ENCODE measurements at places on chromosomes 1 and 21.

DNA sequence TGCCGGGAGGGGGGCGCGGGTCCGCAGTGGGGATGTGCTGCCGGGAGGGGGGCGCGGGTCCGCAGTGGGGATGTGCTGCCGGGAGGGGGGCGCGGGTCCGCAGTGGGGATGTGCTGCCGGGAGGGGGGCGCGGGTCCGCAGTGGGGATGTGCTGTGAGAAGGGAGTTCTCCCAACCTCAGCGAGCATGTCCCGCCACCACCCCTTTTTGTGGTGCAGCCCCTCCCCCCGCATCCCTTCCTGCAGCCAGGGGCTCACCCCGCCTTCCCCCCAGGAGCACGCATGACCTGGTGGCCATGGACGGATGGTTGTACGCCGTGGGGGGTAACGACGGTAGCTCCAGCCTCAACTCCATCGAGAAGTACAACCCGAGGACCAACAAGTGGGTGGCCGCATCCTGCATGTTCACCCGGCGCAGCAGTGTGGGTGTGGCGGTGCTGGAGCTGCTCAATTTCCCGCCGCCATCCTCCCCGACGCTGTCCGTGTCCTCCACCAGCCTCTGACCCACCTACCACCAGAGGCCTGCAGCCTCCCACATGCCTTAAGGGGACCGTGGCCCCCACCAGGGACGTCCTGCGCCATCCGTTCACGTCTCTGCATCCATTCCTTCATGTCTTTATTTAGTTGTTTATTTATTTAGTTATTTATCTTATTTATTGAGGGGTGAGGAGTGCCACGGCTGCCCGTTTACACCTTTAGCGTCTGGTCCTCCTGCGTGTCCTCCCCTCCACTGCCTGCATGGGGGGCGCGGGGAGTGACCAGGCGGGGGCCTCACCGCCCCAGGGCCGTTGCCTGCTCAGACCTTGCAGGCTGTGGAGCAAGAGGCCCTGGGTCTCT, 1.4 kb upstream of the PLEKHN1 start:
- H3K36me3 ChIP-seq, result peaks cover 2% of the 10 kb centered on the region
- DNase-seq, result no peak

GRCh38 chr21:44639331-44639655, 2.1 kb downstream of the KRTAP10-10 start:
- no peaks in the 10 kb centered on the region for H3K27me3 ChIP-seq
- no peak for DNase-seq
- peaks cover 10% of the 10 kb centered on the region for H3K36me3 ChIP-seq

GRCh38 chr1:15573477-15573876, 11.4 kb downstream of the AGMAT start:
- H3K4me3 ChIP-seq, result no peak overlapping the region
- H3K27me3 ChIP-seq, result no peaks in the 10 kb centered on the region
- H3K27ac ChIP-seq, result no peak overlapping the region
- H3K4me1 ChIP-seq, result peaks cover 13% of the 10 kb centered on the region
- peaks cover 29% of the 10 kb centered on the region for H3K36me3 ChIP-seq

- no peaks in the 10 kb centered on the region for H3K27me3 ChIP-seq
- H3K27ac ChIP-seq, result no peak overlapping the region
- no peak overlapping the region for H3K4me3 ChIP-seq
- peaks cover 4% of the 10 kb centered on the region for H3K36me3 ChIP-seq
- peaks cover 2% of the 10 kb centered on the region for H3K4me1 ChIP-seq
- no peak for DNase-seq
Observed at GRCh38 chr21:32475162-32475812, 62.8 kb downstream of the EVA1C start.

GRCh38 chr1:173417563-173417962, 59.6 kb upstream of the PRDX6 start:
- peaks cover 62% of the 10 kb centered on the region for H3K4me1 ChIP-seq
- H3K36me3 ChIP-seq, result peaks cover 3% of the 10 kb centered on the region
- peak overlapping the region; percentile 75 for H3K27ac ChIP-seq
- no peaks in the 10 kb centered on the region for H3K27me3 ChIP-seq
- H3K4me3 ChIP-seq, result no peak overlapping the region

- H3K4me1 ChIP-seq, result peaks cover 38% of the 10 kb centered on the region
- no peaks in the 10 kb centered on the region for H3K36me3 ChIP-seq
- H3K27me3 ChIP-seq, result no peaks in the 10 kb centered on the region
- no peak for DNase-seq
- H3K4me3 ChIP-seq, result no peak overlapping the region
Observed at GRCh38 chr1:192527950-192528349, 47.6 kb upstream of the RGS1 start.

DNA sequence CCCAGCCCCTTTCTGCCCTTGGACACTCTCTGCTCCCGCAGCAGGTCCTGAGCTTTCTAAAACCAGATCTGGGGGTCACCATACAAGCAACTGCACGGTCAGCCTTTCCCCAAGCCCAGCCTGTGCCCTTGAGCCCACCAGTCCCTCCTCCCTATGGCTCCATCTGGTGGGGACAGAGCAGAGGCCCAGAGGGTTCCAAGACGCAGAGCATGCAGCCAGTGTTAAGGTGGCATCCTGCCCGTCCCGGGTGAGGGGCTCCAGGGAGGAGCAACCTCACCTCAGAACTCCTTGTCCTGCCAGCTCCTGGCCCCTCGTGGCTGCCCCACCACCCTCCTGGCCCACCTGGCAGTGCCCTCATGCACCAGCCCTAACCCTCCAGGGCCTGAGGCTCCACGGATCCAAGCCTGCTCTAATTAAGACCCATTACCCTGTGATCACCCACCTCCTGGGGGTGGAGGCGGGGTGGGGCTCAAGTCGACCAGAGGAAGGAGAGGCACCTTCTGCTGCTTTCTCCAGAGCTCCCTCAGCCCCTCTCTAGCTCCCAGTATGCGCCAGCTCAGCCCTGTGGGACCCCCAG, 8.5 kb downstream of the CHD5 start:
- DNase-seq, result no peak
- H3K4me3 ChIP-seq, result no peak overlapping the region
- H3K27me3 ChIP-seq, result peaks cover 5% of the 10 kb centered on the region
- H3K4me1 ChIP-seq, result no peaks in the 10 kb centered on the region

DNA sequence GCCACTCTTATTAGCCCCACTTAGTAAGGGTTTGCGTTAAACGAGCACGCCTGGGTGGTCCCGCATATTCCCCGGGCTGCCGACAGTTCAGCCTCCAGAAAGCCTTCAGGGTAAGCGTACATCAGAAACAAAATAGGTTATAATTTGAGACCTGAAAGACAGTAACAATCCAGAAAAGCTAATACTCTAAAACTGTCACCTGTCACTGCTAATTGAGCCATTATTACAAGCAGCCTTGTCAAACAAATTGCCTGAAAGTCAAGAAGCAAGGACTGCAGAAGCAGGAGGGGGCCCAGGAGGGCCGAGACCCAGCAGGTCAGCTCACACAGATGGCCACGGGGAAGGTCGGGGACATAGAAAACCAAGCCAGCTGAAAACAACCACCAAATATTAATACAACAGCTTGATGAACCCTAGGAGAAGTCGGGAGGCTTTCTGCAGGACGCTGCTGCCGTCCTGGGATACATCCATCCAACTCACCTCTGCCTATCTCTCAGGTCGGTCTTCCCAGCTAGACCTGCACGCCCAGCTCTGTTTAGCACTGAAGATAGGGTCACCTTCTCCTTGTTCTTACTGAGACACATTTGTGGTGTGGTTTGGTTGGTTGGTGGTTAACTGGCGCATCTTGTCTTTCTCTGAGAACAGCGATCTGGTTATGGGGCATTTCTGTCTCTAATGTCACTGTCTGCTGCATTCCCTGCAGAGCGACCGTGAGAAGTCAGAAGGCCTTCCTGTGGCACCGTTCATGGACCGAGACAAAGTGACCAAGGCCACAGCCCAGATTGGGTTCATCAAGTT, 110.8 kb downstream of the WDR4 start:
- H3K27ac ChIP-seq, result no peak overlapping the region
- peaks cover 5% of the 10 kb centered on the region for H3K36me3 ChIP-seq
- no peak overlapping the region for H3K4me3 ChIP-seq
- DNase-seq, result no peak
- no peaks in the 10 kb centered on the region for H3K4me1 ChIP-seq
- H3K27me3 ChIP-seq, result no peaks in the 10 kb centered on the region

GRCh38 chr1:165525708-165526107, 18.1 kb upstream of the LRRC52 start:
- no peaks in the 10 kb centered on the region for H3K4me1 ChIP-seq
- H3K27me3 ChIP-seq, result peaks cover 44% of the 10 kb centered on the region
- no peak overlapping the region for H3K27ac ChIP-seq
- H3K4me3 ChIP-seq, result no peak overlapping the region
- no peaks in the 10 kb centered on the region for H3K36me3 ChIP-seq

DNA sequence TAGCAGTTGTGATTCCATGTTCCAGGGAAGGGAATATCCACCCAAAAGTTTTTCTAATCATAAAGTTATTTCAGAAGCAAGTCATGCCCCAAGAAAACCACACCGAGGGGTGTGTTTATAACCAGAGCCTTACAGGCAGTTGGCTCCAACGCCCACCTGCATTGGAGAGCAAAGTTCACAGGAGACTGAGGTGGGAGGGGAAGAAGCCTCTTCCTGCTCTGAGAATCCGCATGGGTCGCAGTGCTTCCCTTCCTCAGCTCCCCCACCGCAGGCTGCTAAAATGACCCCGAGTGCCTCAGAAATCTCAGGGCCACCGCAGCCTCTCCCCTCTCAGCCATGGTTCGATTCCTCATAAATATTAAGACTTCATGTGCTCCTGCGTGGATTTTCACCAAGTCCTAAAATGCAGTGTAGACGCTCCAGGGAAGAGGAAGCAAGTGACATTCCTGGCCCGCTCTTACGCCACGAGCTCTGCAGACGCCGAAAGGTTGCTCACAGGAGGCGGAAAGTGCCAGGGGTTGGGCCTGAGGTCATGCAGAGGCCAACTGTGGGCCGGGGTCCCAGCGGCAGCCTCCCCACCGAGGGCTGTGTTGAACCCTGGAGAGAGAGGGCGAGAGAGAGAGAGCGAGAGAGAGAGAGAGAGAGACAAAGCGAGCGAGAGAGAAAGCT, 13.4 kb upstream of the SPSB1 start:
- peaks cover 57% of the 10 kb centered on the region for H3K4me1 ChIP-seq
- peaks cover 5% of the 10 kb centered on the region for H3K27me3 ChIP-seq
- H3K4me3 ChIP-seq, result peak overlapping the region; percentile 11
- no peaks in the 10 kb centered on the region for H3K36me3 ChIP-seq
- no peak overlapping the region for H3K27ac ChIP-seq
- peak; percentile 51 for DNase-seq

- no peaks in the 10 kb centered on the region for H3K36me3 ChIP-seq
- peaks cover 4% of the 10 kb centered on the region for H3K27me3 ChIP-seq
- no peak overlapping the region for H3K27ac ChIP-seq
Observed at GRCh38 chr21:15539376-15539775, 190.4 kb upstream of the USP25 start.

- DNase-seq, result no peak
- H3K27ac ChIP-seq, result no peak overlapping the region
- no peaks in the 10 kb centered on the region for H3K4me1 ChIP-seq
Observed at GRCh38 chr1:202029171-202029665, 18.8 kb downstream of the ELF3 start.

DNA sequence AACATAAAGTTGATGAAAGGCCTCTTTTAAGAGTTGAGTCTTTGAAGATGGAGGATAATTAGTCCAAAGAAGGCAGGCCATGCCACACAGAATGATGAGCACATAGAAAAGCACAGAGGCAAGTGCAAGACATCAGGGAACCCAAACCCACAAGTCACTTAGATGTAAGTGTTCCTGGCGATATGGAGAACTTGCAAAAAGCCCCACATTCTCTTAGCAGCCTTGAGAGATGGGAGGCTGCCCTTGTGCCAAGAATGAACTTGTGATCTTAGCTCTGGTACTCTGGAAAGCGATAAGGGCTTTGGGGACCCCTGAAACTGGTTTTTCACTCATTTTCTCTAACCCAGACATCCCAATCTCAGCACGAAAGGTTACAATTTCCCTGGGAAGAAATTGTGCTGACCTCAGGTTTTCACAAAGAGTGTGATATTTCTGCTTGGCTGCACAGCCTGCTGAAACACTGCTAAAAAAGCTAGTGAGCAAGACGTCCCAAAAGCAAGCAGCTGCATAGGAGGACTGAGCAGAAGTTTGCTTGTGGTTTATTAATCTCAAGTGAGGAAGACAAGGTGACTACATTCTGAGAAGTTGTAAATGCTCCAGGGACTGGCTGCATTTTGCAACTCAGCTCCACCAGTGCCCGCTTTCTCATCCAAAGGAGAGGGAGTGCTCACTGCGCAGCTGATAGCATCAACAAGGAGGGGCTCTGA, 496.9 kb upstream of the CAMK1G start:
- H3K27ac ChIP-seq, result no peak overlapping the region
- no peaks in the 10 kb centered on the region for H3K4me1 ChIP-seq
- H3K27me3 ChIP-seq, result no peaks in the 10 kb centered on the region
- H3K4me3 ChIP-seq, result no peak overlapping the region

DNA sequence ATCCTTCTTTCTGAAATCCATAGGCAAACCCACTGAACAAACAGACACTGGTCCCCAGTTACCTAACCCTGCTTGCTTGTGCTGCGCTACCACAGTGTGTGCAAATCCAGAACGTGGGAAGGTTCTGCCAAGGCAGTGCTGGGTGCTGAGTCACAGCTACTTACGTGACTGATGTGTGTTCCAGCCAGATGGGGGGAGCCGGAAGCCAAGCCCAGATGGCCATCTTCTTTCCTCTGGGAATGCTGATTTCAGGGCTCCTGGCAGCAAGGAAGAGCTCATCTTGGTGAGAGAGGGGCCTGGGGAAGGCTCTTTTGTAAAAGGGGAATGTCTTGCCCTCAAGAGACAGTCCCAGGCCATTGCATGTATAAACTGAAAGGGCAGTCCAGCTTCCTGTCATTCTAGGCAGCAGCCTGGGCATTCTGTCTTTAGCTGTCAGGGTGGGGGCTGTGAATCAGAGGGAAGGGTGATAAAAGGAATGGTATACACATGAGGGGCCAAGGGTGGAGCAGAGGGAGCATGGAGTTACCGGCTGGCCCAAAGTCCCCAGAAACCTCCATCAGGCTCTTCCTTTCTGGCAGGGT, 54.1 kb downstream of the CD46 start:
- peak overlapping the region; percentile 35 for H3K27ac ChIP-seq
- H3K4me3 ChIP-seq, result no peak overlapping the region
- H3K4me1 ChIP-seq, result peaks cover 35% of the 10 kb centered on the region
- H3K36me3 ChIP-seq, result peaks cover 24% of the 10 kb centered on the region
- DNase-seq, result no peak

- no peaks in the 10 kb centered on the region for H3K27me3 ChIP-seq
- peaks cover 58% of the 10 kb centered on the region for H3K36me3 ChIP-seq
- peak overlapping the region; percentile 97 for H3K27ac ChIP-seq
- DNase-seq, result peak; percentile 61
- H3K4me3 ChIP-seq, result peak overlapping the region; percentile 78
Observed at GRCh38 chr1:30743584-30744059, 14.0 kb downstream of the LAPTM5 start.

DNA sequence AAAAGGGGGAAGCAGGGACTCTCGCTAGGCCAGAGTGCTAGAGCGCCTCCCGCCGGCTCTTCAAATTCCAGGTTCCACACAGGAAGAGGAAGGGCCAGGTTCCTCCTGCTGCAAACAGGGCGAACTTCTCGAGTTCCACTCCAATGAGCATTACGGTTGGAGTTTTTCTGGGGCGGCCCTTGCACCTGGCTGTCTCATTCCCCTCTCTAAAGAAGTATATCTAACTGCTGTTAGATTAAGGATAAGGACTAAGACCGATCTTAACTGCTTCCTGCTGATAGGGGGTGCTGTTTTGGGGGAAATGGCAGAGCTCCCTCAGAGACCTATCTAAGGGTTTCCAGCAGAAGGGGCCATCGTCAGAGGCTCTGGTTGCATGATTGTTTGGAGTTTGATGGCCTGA, 138.0 kb downstream of the RABGAP1L start:
- peaks cover 43% of the 10 kb centered on the region for H3K36me3 ChIP-seq
- H3K4me1 ChIP-seq, result peaks cover 2% of the 10 kb centered on the region
- no peak for DNase-seq
- no peak overlapping the region for H3K27ac ChIP-seq
- no peaks in the 10 kb centered on the region for H3K27me3 ChIP-seq
